Lower leg skin (tissue), 4 donors: ENCODE measurements at places on chromosomes 6 and 20. TPM values are rescaled to one million over a fixed set of nuclear protein-coding genes. Genes with fewer than 3 reads are reported as not detected.

Gene RAET1L
- 1.2 TPM for total RNA-seq

Gene FOXF2
- 0.59 TPM for total RNA-seq

- no peak for DNase-seq
These were observed 511.3 kb downstream of the PHF3 start for GRCh38 chr6:64146876-64147275.

GRCh38 chr6:135054569-135055498 is at the start of gene HBS1L:
TSS of gene HBS1L (minus strand) at chr6:135054822. CDS start at chr6:135054691, 131 bp downstream.
- peak; percentile 96 for DNase-seq

GRCh38 chr20:31868853-31869672 is 1.3 kb downstream of the DUSP15 start:
- DNase-seq, result peak; percentile 78

GRCh38 chr6:14095437-14095836 is 22.1 kb upstream of the CD83 start:
- no peak for DNase-seq

- DNase-seq, result no peak
These were observed 223.3 kb downstream of the TMEM242 start for GRCh38 chr6:157099912-157100593.
